WTC11 (cell line): ENCODE measurements at places on chromosomes 7 and 10. TPM values are rescaled to one million over a fixed set of nuclear protein-coding genes. Genes with fewer than 3 reads are reported as not detected.
A peak's percentile ranks its signal among the peaks of the same experiment; 100 is the strongest.

- H3K4me1 ChIP-seq, result peaks cover 30% of the 10 kb centered on the region
- no peak for DNase-seq
- peak overlapping the region; percentile 50; the same call in 1 of the 2 replicates for H3K27ac ChIP-seq
- no peaks in the 10 kb centered on the region for H3K27me3 ChIP-seq
Observed at GRCh38 chr10:21488246-21488956, 37.1 kb downstream of the SKIDA1 start.

Gene CYP2E1
- total RNA-seq, result 1.0 to 2.6 TPM (median 1.3 TPM) in 3 replicates

Gene OR6V1
- total RNA-seq, result not detected in 3 replicates

Gene SDK1
- total RNA-seq, result 9.3 to 10.5 TPM (median 10.0 TPM) in 3 replicates
